ENCODE measurements at places on chromosomes 2 and 18.
A peak's percentile ranks its signal among the peaks of the same experiment; 100 is the strongest.

GRCh38 chr2:109031476-109032228 is 42.6 kb upstream of the EDAR start:
- DNase-seq = peak; percentile 50

DNA sequence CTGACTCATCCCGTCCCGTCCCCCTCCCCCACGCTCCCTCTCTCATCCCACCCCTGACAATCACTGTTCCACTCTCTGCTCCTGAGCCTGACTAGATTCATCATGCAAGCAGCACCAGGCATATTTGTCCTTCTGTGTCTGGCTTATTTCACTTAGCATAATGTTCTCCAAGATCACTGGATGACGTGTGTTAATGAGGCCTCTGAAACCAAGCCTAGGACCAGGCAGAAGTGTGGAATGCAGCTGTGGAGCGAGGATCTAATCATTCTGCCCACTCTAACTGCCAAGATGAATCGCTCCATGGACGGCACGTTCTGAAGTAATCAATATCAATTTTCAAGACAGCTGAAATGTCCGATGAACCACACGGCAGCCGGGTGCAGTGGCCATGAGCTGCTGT is 122.4 kb upstream of the ZNF236 start:
- no peak for DNase-seq

DNA sequence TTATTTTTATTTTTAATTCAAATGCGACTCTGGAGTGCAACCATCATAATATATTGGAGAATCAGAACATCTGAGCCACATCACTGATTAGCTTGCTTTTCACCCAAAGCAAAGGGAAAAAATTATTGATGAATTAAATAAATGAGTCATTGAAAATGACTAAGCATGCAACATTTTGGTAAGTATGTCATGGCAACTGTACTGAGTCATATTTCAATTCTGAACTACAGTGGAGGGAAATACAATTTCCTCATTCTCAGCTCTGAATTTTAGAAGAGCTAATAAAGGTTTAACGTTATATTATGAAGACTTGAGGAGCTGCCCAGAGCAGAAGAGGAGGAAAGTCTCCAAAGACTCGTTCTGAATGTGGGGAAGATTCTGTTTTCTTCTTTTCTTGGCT is 89.6 kb upstream of the CCDC68 start:
- DNase-seq = no peak

DNA sequence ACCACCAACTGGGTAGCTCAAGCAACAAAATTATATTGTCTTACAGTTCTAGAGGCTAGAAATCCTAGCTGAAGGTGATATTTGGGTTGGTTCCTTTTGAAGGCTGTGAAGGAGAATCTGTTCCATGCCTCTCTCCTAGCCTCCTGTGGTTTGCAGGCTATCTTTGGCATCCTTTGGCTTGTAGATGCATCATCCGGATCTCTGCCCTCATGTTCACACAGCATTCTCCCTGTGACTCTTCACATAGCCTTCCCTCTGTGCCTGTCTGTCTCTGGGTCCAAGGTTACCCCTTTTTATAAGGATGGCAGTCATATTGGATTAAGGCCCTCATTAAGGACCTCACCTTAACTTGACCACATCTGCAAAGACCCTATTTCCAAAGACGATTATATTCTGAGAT is 78.6 kb upstream of the MAP3K20 start:
- DNase-seq = no peak

GRCh38 chr2:37623971-37624900 is 47.2 kb downstream of the CDC42EP3 start:
- no peak for DNase-seq

- DNase-seq = no peak
These were observed 6.4 kb upstream of the NCKAP5 start for GRCh38 chr2:133574620-133575019.

- DNase-seq = no peak
These were observed 8.2 kb upstream of the SLC39A10 start for GRCh38 chr2:195648787-195649186.

GRCh38 chr2:132780651-132781050 is 110.6 kb upstream of the LYPD1 start:
- no peak for DNase-seq

Data from COR-L47 (cell line).